ENCODE measurements at places on chromosomes 11 and 22.
A peak's percentile ranks its signal among the peaks of the same experiment; 100 is the strongest.

DNA sequence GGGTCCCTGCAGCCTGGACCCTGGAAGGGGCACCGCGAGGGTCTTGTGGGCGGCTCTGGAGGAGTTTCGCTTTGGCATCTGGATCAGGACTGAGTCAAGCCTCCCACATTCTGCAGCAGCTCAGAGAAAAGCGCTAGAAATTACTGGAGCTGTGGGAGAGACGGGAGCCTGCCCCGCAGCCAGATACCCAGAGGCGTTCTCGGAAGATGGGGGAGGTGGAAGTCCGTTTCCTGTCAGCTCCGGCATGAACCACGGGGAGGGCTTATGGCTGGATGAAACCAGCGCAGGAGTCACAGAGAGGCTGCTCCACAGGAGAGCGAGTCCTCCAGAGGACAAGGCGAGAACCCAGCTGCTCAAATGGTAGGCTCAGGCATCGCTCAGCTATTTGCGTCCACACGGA lies 379.3 kb downstream of the OPCML start:
- DNase-seq, result no peak

- no peak for DNase-seq
Observed at GRCh38 chr11:67422891-67423290, 5.4 kb upstream of the RPS6KB2 start.

DNA sequence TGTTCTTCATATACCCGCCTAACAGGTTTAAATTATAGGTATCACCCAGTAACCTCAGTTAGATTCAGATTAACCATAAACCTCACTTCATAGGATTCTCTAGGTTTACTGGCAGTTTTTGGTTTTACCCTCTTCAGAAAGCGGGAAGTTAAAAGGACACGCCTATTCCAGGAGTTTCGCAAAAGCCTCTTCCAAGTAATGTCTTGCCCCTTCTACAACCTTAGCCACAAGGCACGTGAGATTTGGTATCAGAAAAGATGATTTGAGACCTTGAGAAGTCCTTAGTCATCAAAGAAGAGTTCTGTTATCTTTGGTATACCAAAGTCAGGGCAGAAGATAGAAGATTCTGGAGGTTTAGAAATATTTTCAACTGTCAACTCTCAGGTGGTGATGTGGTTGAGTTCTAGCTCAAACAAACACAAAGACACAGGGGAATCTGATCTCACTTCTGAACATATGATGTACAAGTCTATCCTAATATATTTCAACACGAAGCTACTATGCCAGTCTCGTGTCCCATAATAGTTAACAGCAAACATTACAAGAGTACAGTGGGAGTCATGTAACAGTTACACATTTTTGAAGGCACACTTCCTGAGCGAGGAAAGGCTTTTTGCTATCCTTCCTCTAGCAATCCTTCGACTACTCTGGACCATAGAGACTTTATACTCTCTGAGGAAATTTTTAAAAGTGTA lies 103.5 kb downstream of the USP35 start:
- DNase-seq, result no peak

DNA sequence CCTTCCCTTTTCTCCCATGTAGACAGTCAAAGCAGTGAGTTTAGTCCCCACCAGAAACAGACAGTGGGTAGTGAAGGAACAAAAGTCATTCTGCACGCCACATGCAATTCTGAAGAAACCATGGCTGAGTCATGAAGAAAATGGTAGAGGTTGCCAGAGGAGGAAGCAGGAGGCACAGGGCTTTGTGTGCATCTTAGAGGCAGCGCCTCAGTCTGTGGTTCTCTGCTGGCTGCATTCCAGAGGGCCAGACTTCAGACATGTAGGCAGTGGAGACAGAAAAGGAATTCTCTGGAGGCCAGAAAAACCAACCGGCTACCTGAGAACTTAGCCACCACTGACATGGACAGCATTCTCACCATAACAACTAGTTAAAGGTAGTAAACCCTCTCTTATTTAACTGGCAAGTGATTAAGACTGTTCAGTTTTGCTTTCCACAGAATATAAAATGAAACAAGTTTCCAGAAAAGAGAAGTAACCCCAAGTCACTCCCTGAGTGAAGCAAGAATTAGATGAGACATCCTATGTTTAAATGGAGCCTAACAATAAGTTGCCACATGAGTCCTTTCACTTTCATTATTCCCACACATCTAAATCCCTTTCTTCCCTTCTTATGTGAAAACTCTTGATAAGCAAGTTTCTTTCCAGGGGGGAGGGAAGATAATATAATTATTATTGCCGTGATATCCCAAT lies 556.1 kb downstream of the SOX6 start:
- DNase-seq, result peak; percentile 6

DNA sequence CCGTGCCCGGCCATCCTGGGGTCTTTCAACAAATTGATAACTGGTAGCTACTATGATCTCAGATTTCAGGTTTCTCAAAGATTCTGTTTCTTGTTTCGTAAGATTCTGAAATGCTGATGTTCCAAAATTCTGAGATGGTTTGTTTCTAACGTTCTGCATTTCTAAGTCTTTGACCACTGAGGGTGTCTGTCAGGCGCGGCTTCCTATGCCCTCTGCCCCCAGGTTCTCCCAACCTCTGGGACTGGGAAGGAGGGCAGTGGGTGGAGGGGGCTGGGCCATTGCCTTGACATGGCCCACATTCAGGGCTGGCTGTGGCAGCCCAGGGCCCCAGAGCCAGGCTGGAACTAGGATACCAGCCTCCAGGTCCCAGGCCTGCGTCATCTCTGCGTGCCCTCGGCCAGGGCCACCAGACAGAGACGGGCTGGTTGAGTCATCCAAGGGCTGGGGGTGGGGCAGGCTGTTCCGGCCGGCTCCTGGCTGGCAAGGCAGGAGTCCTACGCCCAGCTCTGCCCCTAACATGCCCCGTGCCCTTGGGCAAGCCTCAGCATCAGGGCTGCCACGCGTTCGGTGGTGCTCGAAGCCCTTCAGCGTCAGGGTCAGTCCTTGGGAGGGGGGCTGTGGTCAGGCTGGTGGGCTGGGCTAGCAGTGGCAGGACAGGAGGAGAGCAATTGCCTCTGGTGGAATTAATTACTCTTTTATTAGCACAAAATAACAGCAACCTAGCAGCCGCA lies 5.2 kb downstream of the TMEM134 start:
- peak; percentile 75 for DNase-seq
